ENCODE measurements at places on chromosomes 4 and X.

DNA sequence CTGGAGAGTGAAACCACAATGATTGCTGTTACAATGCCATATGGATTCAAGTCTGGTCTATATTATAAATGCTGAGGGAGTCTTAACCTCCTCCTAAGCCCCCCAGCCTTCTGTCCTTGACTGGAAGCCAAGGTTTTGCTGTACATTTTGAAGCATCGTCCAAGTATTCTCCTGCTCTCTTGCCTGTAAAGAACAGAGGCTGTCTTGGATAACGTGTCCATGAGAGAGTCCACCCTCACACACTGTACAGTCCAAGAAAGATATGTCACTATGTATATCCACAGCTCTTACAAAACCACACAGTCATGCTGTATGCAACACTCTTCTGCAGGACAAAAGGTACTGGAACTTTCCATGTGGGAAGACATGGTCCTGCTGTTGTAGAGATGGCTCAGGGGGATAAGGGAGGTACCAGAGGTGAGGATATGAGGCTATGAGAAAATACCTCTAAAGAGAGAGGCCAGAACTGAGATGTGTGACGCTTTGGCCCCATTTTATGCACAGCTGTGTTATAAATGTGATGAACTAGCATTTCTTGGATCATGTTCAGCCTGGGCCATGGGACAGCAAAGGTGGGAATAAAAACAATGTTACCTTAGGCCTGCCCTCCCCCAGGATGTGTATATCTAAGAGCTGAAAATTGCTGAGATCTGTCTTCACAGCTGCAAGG is 678.6 kb downstream of the IQCM start:
- DNase-seq: no peak

DNA sequence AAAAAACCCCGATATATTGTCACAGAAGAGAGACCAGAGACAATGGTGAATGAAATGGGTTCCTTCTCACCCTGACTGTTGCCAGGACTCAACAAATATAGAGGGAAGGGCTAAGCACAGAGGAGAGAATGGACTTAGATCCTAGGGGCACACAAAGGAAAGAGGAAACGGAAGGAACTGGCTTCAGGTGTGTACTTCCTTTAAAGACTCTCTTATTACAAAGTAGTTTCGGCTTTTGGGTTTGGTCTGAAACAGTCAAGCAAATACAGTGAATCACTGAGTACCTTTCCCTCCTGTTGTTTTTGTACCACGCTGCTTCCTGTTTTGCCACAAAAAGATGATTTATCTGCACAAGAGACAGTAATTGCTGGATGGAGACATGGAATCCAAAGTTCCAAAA is 46.1 kb upstream of the S100G start:
- DNase-seq: no peak

GRCh38 chr4:6771229-6771671 is 11.3 kb upstream of the KIAA0232 start:
- DNase-seq: no peak

- DNase-seq: no peak
Observed at GRCh38 chr4:87042221-87042620, 107.4 kb downstream of the AFF1 start.

GRCh38 chr4:39932776-39933402 is 44.8 kb downstream of the PDS5A start:
- DNase-seq: no peak

- peak; percentile 11 for DNase-seq
Observed at GRCh38 chr4:95293014-95293413, 255.8 kb downstream of the UNC5C start.

DNA sequence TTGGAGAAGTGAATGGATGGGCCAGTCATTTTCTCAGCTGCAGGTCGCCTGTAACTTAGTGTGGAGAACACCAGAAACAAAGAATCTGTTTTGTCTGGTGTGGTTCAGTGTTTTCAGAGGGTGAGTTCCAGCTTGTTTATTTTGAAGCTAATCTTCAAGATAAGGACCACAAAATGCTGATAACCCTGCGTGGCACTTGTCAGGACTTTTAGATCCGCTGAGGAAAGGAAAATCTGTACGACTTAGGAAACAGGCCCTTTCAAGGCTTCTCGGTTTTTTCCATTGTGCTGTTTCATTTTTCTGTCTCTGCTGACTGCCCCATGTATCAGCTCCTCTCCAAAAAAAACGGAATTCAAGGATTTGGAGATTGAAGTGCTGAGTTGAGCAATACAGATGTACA is 8.7 kb upstream of the ANAPC4 start:
- DNase-seq: no peak

DNA sequence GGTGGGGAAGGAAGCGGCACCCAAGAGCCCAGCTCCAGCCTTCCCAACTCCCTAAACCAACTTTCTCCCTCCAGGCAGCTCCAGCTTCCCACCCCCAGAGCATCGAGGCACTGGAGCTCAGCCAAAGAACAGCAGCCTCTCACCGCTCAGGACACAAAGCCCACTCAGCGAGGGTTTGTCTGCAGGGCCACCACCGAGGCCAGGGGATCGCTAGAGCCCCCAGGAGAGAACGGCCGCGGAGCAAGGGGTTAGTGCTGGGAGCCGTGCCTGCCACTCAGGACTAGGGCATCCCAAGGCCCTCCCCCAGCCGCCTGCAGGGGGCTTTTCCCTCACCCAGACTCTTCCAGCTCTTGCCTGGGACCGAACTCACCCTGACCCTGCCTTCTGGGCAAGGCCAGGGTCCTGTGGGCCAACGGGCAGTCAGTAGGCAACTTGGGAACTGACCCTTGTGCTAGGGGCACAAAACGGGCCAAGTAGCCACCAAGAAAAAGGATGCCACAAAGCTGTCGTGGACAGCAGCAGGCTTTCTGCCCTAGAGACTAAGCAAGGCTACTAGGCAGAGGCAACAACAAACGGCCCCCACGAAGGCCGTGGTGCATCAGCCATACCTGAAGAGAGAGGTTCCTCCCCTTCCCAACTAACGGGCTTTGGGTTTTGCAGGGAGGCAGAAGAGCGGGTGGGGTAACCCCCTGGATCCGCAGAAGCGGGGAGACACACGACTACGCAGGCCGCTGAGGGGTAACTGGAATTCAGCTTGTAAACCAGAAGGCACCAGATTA is 2.3 kb downstream of the HCFC1 start:
- DNase-seq: no peak

DNA sequence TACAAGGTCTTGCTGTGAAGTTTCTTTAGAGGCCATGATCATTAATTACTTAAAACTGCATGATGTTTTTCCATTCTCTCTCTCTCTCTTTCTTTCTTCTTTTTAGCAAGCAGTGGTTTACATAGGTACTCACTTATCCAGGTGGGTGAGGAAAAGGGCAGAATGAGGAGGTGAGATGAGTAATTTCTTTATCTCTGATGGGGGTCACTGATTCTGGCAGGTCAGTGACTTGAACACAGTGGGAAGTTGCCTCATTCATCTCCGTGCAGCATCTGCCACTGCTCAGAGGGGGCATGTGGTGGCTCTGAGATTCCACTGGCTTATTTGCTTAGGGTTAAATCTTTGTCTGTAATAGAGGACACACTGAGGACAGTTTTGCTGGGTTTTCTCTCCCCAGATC is 62.6 kb downstream of the FAM114A1 start:
- no peak for DNase-seq

DNA sequence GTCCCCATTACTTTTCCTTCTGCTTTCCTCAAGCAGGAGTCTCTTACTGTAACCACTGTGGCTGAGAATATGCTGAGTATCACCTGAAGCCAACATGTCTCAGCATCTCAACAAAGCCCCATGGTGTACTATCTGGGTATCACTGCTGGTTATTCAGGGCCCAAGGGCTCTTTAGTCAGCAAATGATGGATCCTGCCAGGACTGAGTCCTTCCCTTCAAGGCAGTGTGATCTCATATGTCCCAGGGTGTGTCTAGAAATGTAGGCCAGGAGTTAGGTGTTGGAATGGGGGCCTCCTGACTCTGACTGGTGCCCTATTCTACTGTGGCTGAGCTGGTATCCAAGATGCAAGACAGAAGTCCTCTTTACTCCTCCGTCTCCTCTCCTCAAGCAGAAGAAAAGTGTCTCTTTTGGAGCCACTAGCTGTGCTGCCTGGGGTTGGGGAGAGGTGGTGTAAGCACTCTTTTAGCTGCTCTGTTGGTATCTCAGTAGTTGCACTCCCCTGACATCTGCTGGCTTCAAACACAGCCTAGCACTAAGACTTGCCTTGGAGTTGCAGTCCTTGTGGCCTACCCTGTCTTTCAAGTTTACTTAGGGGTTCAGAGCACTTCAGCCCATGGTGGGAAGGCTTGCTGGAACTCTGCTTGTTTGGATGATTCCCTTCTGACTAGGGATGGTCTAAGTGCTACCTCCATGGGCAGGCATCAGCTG is 28.6 kb downstream of the OCIAD2 start:
- no peak for DNase-seq

GRCh38 chr4:38782452-38783108 is at the start of gene TLR10:
Gene TLR10 (minus strand): TSS chr4:38782990. CDS start chr4:38775590, 7,400 bp downstream.
- DNase-seq: peak; percentile 14

GRCh38 chrX:72349190-72349589 is 43.5 kb upstream of the CITED1 start:
- DNase-seq: no peak

GRCh38 chr4:29320947-29321620 is 1399.1 kb upstream of the PCDH7 start:
- DNase-seq: no peak

DNA sequence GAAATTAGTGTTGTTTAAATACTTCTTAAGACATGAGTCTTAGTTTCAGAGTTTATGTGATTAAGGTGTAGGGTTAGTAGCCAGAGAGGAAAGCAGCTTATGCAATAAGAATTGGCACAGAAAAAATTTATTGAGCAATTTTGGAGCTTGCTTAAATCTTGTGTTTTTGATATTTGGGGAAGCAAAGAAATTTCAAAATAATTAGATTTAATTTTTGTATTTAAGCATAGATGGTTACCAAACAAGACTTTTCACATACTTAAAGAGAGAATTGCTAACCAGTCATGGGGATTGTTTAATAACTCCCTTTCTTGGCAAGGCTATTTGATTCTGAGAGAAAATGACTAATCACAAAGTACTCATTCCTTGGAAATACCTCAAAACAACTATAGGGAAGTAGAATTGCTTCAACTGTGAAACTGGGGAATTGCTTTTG is 202.0 kb upstream of the GRID2 start:
- no peak for DNase-seq

GRCh38 chr4:175309041-175309440 is 390.9 kb downstream of the ADAM29 start:
- no peak for DNase-seq

DNA sequence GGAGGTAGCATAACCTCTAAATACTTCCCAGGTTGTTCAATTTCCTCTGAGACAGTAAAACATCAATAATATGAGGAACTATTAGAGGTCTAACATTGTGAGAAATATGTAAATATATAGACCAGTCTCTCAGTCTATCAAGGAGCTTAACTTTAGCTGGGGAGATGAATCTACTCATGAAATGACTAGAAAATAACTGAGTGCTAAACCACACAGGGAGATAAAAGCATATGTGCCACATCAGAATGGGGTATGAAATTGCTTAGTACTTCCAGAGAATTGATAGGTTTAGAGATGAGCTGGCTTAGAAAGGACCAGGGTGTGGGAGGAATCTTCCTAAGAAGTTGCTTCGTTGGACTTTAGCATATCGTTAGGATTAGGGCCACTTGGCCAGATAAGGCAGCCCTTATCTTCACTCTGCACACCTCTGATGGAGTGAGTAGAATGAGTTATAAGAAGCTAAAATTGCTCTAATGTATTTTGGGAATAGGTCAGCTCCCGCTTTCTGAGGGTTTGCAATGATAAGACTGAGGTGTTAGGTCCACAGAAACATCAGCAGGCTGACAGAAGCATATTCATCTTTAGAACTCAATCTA is 299.2 kb downstream of the UNC5C start:
- no peak for DNase-seq

DNA sequence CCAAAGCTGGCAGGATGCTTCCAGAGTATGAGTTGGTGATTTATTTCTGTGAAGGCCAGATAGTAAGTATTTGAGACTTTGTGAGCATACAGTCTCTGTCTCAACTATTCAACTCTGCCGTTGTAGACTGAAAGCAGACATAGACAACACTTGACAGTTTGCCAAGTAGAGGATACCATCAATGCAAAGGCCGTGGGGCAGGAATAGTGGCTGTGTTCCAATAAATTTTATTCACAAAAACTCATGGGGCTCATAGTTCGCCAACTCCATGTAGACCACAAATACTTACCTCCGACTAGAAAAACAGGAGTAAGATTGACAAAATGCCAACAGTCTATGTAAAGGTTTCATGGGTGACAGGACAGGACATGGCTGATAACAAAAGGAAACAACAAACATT is 3.7 kb upstream of the PIR start:
- no peak for DNase-seq

DNA sequence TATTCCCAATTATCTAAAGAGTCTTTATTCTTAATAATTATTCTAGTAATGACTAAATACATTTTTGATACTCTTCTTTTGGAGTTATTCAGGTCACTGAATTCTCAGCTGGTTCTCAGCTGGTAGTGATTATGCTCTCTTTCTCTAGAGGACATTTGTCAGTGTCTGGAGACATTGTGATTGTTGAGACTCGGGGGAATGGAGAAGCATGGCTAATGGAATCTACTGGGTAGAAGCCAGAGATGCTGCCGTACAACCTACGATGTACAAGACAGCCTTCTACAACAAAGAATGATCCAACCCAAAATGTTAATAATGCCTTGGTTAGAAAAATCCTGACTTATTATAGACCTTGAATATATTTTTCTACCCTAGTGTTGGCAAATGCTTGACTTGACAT is 149.2 kb upstream of the ANKRD50 start:
- no peak for DNase-seq

GRCh38 chr4:61380865-61381264 is 180.7 kb downstream of the ADGRL3 start:
- no peak for DNase-seq

- peak; percentile 83 for DNase-seq
Observed at GRCh38 chr4:1055721-1056590, 44.5 kb downstream of the FGFRL1 start.

GRCh38 chr4:42148425-42148824 is 4.0 kb downstream of the BEND4 start:
- DNase-seq: no peak

GRCh38 chrX:13090339-13091110 is 46.1 kb upstream of the FAM9C start:
- DNase-seq: no peak

- DNase-seq: no peak
Observed at GRCh38 chr4:152346526-152346925, 189.4 kb downstream of the FBXW7 start.

- DNase-seq: no peak
Observed at GRCh38 chr4:26613237-26613636, 29.4 kb downstream of the TBC1D19 start.

- no peak for DNase-seq
Observed at GRCh38 chr4:182448281-182449151, 205.3 kb downstream of the TENM3 start.
